ENCODE measurements at places on chromosomes 1 and 21.

- no peak for DNase-seq
Observed at GRCh38 chr1:51444534-51445192, 74.4 kb downstream of the EPS15 start.

- DNase-seq: no peak
Observed at GRCh38 chr1:112298558-112298957, 97.5 kb upstream of the CTTNBP2NL start.

- no peak for DNase-seq
Observed at GRCh38 chr1:207034208-207034607, 1.7 kb upstream of the C1orf116 start.

GRCh38 chr1:54853793-54854370, 33.1 kb downstream of the DHCR24 start:
- no peak for DNase-seq

- no peak for DNase-seq
Observed at GRCh38 chr1:242146652-242147051, 147.8 kb upstream of the MAP1LC3C start.

- no peak for DNase-seq
Observed at GRCh38 chr1:233182587-233182986, 112.9 kb downstream of the PCNX2 start.

GRCh38 chr1:1437904-1438376, 2.5 kb downstream of the VWA1 start:
- DNase-seq: no peak

DNA sequence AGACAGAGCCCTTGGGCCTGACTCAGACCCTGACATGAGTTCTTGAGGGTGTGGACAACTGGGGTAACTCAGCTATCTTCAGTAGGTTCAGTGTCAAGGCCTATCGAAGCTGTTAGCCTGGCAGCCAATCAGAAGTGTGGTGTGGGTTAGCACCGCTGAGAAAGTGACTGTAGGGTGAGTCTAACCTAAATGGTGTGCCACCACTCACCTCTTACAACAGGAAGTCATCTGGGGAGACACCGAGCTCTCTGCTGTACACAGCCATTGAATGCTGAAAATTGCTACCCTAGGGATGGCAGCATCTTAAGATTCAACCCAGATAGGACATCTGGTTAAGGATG, 44.6 kb downstream of the RASSF5 start:
- DNase-seq: peak; percentile 24

DNA sequence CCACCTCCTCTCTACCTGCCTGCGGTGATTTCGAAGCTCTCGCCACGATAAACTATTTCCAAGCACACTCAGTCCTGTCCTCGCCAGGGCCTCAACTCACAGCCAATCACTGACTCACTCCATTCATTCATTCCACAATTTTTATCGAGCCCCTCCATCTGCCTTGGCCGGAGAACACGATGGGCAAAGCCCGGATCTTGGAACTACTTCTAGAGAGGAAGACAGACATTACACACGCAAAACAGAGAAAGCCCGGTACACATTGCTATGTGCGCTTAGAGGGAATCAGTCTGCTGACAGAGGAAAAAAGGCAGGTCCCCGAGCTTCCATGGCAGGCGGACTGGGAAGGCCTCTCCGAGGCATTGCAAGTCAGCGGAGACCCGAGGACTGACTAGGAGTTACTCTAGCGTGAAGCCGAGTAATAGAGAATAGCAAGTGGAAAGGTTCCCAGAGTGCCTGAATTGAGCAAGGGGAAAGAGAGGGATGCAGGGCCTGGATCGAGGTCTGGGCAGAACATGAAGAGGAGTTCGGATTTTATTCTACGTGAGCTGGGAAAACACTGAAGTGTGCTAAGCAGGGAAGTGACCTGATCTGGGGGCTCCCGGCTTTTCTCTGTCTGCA, 54.2 kb upstream of the DNAJC6 start:
- no peak for DNase-seq

- no peak for DNase-seq
Observed at GRCh38 chr1:198856601-198857000, 217.8 kb downstream of the PTPRC start.

GRCh38 chr1:185916861-185917260, 182.7 kb downstream of the HMCN1 start:
- no peak for DNase-seq

GRCh38 chr1:52658795-52659194, 25.8 kb downstream of the SHISAL2A start:
- no peak for DNase-seq

GRCh38 chr1:54736685-54737084, 21.0 kb downstream of the TTC4 start:
- DNase-seq: no peak

DNA sequence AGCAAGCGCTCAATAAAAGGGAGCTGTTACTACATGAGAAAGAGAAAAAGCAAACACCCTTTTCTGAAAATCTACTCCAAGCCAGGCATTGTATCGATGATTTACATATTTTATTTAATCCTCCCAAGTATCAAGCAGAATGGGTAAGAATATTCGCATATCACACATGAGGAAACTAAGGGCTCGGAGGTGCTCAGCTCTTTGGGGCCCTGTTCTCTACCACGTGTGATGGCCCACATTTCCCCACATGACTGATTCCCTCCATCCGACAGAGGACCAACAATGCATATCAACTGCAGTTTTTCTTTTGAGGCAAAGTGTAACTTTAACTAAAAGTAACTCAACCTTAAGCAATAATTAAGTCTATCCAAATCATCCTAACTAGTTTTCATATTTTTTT, 8.2 kb downstream of the ERI3 start:
- DNase-seq: no peak

GRCh38 chr1:14924455-14925331, 228.9 kb upstream of the TMEM51 start:
- no peak for DNase-seq

DNA sequence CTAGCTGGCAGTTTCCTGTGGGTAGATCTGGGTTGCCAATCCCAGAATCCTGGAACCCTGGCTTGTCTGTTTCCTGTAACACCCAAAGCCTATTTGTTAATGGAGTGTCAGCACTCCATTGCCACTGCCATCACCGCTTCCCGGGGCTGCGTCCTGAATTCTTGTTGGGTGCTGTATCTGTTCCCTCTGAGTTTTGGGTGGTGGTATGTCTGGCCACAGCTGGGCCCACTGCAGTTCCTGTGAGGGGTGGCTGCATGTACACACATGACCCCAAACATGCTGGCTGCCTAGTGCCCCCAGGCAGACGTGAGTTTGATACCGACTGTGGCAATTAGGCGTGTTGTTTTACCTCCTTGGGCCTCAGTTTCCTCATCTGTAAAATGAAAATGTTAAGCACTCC, 29.3 kb downstream of the NAV1 start:
- DNase-seq: no peak

- no peak for DNase-seq
Observed at GRCh38 chr1:66999640-67000400, 54.1 kb downstream of the SLC35D1 start.

DNA sequence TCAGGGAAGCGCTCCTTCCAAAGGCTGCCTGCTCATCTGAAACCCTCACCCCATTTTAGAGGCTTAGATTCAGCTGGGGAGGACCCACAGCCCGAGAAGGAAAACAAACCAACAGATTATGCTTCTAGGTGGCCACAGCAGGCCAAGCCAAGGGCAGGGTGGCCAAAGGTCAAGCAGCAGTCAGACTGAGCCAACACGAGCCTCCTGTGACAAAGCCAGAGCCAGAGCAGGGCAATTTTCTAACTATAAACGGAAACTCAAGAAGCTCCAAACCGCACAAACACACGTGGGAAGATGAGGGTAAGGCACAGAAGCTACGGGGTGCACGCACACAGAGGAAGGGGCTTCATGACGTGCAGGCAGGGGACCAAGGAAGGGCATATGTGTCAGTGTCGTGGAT, 64.1 kb downstream of the PLEKHA6 start:
- no peak for DNase-seq

DNA sequence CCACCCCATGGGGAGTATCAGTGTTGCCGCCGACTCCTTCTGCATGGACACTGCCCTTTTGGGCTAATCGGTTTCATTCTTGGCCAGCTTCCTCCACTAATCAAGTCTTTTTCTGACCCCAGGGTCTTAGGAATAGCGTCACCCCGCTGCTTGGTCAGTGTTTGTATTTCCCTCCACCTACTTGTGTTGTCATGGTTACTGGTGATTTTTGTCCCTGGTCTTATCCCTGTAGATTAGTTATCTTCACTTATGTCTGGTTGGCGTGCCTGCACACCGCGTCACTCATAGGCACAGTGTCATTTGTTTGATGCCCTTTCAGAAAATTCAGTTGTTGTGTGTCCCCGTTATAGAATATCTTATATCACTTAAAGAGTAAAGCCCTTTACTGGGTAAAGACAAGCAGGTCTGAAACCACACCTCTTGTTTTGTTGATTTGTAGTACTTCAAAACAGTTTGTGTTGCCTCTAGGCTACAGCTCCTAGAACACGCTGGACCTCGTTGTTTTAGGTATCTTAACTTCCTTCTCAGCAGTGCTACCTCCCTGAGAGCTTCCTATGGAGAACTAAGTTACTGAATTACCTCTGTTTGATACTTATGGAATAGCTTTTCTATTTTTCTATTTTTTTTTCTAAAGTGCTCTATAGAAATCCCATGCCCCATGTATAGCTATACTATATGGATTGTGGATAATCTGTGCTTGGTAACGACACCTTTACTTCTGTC, 868 bp downstream of the PPP1R12B start:
- no peak for DNase-seq

DNA sequence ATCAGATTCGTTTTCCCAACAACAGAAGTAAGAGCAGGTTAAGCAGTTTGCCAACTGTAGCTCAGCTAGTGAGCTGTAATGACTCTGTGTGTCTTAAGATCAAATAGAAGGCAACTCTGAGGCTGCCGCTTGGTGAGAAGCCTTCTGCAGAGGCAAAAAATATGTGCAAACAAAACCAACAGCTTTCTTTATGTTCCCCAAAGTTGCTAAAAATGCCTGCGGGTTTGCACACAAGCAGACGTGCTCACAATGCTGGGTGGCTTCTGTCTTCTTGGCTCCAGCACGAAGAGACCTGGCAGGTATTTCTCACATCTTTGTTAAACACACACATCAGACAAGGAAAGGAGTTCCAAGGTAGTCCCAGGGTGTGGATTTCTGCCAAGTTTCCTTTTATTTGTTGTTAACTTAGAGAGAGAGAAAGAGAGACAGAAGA, 158.9 kb upstream of the JUN start:
- DNase-seq: no peak

DNA sequence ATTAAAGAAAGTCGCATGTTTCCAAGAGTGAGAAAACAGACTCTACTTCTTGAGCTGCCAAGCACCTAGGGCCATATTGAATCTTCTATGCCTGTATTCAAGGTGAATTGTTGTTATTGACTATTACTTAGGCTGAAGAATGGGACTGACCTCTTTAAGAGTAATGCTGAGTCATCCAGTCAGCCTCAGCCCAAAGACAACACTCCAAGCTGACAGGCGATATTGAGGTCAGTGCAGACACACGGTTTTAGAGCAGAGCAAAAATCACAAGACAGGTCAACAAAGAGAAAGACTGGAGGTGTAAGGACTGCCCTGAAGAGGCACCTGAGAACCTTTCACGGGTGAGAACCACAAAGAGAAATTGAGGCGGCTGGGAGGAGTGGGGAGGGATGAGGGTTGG, 146.9 kb downstream of the MIS18A start:
- DNase-seq: no peak

GRCh38 chr1:202101184-202101583, 21.5 kb upstream of the GPR37L1 start:
- no peak for DNase-seq

GRCh38 chr21:38918607-38919346, 113.0 kb downstream of the ETS2 start:
- no peak for DNase-seq

DNA sequence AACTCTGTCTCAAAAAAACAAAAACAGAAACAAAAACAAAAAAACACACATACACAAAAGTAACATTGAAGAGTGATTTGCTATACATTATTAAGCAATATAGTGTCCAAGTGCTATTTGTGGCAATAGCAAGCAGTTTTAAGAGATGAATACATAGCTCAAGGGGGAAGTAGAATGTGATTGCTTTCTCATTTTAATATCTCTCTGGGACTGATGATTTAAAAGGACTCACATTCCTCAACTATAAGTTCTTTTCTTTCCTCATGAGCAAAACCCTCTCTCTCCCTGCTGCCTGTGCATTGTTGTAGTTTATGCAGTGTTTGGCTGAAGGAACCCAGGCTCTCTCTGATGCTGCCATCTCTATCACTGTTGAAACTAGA, 47.0 kb upstream of the CSF1 start:
- DNase-seq: no peak

DNA sequence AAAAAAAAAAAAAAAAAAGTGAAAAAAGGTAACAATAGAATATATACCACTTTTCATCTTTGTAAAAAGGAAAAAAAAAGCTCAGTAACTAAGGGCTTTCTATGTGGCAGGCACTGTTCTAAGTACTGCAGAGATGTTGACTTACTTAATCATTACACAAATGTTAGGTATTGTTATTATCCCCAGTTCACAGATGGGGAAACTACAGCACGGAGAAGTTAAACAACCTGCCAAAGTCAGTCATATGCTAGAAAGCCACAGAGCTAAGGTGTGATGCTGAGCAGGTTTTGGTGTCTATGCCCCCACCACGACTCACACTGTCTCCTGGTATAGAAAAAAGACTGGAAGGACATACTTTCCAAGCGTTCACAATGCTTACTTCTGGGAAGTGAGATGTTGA, 6.6 kb upstream of the PNRC2 start:
- no peak for DNase-seq

GRCh38 chr1:223022641-223023473, 120.2 kb downstream of the TLR5 start:
- DNase-seq: no peak

DNA sequence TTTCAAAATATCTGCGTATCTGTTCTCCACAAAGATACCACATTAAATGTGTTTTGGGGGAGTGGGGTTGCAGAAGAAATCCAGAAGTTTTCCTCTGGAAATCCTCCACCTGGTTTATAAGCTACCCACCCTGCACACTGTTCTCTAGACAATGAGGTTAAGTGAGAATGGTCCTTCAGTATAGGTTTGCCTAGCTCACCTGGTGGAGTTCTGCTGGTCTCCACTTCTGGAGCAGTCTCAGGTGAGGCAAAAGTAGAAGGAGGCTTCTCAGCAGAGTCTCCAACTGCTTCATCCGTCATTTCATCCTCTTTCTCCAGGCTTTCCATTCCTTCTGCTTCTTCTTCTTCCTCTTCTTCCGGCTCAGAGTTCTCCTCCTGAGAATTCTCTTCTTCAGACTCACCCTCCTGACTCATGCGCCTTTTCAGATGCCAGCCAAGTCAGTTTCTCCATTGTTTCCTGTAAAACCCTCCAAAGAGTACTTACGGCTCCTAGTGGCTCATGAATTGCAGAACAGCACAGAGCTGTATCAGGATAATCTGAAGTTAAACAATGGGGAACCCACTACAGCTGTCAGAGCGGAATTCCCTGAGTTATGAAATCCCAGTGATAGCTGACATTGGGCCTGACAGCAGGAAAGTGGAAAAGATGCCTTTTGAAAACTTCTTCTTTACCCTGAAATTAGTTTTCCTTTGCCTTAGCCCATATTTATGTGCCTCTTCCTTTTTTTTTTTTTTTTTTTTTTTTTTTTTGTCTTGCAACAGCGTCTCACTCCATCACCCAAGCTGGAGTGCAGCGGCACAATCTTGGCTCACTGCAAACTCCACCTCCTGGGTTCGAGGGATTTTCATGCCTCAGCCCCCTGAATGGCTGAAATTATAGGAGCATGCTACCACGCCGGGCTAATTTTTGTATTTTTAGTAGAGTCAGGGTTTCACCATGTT, 38.5 kb downstream of the MSTO1 start:
- DNase-seq: no peak

GRCh38 chr1:112464501-112464900, 44.3 kb upstream of the WNT2B start:
- no peak for DNase-seq
